ENCODE measurements at places on chromosomes 2 and 18.

DNA sequence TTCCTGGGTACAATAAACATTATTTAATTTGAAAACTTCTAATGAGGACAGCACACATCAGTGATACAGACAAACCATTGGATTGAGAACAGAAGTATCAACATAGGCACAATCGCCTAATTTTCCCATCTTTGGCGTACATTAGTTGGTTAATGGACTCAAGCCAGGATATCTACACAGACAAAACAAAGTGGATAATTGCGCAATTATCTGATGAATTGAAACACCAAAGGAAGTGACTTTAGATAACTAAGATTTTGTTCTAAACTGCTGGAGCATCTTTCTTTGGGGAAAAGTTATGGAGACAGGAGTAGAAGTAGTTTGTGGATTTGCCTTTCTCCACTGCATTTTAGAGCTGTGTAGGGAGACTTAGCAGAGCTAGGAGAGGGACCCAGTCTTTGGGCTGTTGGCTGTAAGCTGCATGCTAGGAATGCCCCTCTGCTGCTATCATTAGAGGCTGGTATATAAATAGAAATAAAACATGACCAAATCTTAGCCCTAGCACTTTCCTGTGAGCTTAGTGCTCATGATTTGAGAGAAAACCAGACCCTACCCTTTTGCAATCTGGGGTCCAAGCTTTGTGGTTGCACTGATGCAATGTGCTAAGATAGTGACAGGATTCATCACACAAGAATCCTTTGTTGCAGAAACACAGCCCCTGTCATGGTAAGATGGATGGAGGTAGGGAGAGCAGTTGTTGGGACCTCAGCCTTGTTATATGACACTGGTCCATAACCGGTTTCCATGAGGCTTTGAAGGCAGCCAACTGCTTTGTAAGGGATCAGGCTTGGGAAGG lies 264.5 kb upstream of the PIK3C3 start:
- DNase-seq, result no peak

- no peak for DNase-seq
Measured at GRCh38 chr18:21550510-21550970, 50.0 kb downstream of the ESCO1 start.

GRCh38 chr2:224937887-224938286 lies 104.4 kb downstream of the DOCK10 start:
- no peak for DNase-seq

DNA sequence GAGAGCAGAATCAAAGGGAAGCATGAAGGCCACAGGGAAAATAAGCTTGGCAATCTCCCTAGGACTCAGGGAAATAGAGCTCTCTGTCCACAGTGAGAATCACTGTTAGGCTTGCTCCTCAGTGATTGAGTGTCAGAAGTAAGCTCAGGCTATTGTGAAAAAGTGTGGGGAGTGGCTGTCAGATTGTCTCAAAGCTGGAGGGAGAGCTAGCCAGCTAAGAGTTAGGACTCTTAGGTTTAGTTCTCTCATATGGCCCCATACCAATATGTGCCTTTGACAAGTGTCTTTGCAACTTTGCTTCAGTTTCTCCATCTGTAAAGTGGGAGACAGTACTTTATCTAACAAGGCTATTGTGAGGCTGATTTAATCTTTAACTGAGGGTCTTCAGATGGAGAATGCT lies 17.2 kb downstream of the EIF4E2 start:
- DNase-seq, result no peak

- no peak for DNase-seq
Measured at GRCh38 chr2:50743471-50743870, 288.5 kb downstream of the NRXN1 start.

GRCh38 chr2:75142081-75142480 lies 57.2 kb downstream of the TACR1 start:
- no peak for DNase-seq

DNA sequence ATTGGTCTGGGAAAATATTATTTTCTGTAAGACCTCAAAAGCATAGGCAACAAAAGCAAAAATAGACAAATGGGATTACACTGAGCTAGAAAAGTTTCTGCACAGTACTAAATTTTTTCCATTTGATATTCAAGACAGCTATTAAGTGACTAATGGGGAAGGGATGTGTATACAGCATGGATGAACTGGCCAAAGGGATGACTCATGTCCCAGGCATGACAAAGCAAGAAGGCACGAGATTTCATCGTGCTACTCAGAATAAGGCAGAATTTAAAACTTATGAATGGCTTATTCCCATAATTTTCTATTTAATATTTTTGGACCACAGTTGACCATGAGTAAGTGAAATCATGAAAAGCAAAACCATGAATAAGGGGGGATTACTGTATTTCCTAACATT lies 1250.1 kb upstream of the GYPC start:
- DNase-seq, result no peak

Measured in activated CD4-positive, alpha-beta T cell treated with anti-CD3 and anti-CD28 coated beads, Interleukin-10, Interleukin-2, amounts not matched to agents 100 ng/mL and 50 ng/mL, durations not matched to agents 16 hours and 8 hours (primary cell).